ENCODE measurements at places on chromosomes 7 and 10. TPM values are rescaled to one million over a fixed set of nuclear protein-coding genes. Genes with fewer than 3 reads are reported as not detected.

Gene PDE1C
- 3.6 TPM for total RNA-seq

Gene LRRC72
- total RNA-seq = not detected

Gene GFRA1
- 1.8 TPM for total RNA-seq

Gene PPP1R17
- total RNA-seq = not detected

Gene UTF1
- total RNA-seq = not detected

Gene IGFBP1
- total RNA-seq = not detected
